ENCODE measurements at places on chromosomes 12 and 14. TPM values are rescaled to one million over a fixed set of nuclear protein-coding genes. Genes with fewer than 3 reads are reported as not detected.

DNA sequence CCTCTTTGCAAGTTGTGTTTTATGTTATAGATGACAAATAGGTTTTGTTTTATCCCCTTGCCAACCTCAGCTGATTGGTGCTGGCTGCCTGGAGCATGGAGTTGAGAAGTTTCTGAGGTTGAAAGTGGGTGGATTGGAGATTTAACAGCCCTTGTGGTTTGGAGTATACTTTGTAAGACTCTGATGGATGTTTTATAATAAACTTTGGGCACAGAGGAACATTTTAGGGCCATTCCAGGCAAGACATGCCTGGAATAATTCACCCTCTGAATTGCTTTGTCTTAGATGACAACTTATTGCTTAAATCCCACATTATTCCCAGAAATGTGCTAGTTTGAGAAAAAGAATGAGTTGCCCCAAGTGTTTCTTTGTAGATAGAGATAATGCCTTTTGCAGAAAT, 158.9 kb downstream of the SLC5A8 start:
- no peak for DNase-seq

The OASL gene
- polyA plus RNA-seq: 5.7 TPM

The STXBP6 gene
- 8.3 TPM for polyA plus RNA-seq

GRCh38 chr14:23300687-23301223, 1.9 kb downstream of the PPP1R3E start:
- DNase-seq: no peak

DNA sequence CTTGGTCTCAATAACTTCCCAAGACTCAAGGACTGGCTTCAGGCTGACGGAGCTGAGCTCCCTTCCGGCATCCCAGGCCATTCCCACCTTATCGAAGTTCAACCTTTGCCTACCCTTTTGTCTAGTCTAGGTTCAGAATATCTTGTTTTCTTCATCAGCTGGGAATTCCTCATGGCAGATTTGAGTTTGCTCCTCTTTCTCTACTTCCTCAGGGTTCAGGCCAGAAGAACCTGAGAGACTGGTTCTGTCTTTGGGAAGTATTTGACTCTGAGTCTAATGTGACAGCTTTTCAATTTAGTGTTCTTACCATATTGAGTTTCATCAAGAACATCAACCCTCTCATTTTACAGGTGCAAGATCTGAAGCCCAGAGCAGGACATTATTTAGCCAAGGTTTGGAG, 2.1 kb downstream of the BIN2 start:
- DNase-seq: no peak

The CLEC2A gene
- polyA plus RNA-seq: 0.11 TPM

- no peak for DNase-seq
Measured at GRCh38 chr12:3655328-3655900, 97.5 kb downstream of the CRACR2A start.

DNA sequence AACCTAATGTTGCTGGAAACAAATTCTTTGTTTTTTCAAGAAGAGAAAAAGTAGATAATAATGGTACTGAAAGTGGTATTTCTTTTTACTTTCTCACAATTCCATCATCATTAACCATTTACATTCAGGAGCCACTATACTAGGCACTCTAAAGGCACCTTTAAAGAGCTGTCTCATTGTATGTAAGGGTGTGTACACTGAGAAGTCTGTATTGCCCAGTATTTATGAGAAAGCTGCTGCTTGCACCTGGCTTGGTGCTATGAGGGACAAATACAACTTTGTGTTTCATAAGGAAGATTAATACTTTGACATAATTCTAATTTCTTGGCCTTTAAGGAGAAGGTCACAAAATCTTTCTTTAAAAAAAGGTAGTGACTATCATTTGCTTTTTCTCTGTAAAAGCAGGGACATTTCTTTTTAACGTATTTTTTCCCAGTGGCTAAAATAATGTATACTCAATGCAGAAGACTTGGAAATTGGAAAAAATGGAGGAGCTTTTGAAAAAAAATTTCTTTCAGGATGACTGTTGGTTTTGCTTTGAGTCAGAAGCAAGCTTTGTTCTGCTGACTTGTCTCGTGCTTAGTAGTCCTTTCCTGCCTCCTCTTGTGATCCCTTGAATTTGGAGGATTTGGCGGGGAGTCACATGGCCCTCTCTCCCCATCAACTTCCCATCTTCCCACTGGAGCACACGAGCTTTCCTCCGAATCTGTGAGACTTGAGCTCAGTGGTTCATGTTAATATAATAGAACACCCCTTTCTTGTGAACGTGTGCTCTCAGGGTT, 50.1 kb downstream of the RASSF3 start:
- no peak for DNase-seq

DNA sequence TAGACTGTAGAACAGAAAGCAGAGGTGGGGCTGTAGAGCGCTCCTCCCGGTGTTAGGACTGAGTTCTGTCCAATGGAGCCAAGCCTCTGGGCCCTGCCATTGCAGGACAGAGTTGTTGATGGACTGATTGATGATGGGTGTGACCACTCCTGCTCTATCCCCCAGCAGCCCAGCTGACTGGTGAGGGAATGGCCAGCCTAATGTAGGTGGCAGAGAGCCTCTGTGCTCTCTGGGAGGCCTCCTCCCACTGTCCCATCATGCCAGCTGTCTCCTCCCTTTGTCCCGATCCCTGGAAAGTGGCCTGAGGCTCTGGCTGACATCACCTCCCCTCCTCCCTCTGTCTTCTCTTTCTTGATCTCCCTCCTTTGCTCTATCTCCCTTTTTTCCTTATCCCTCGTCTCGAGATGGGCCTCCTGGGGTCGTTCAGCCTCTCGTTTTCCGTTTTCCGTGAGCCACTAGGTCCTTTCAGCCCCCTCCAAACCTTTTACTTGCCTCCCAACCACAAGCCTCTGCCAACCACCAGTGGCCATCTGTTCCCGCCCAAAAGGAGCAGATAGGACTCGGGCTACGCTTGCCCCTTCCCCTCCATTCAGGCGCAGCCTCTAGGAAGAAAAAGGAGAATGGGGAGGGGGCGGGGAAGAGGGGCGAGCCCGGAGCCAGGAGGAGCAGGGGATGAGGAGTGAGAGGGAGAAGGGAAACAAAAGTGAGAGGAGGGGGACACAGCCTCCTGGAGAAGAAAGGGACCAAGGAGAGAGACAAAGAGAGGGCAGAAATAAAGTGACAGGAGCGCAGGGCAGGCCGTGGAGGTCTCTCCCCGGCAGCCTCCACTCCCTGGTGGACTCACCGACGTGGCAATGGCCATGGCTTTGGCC, 572 bp downstream of the EFS start:
- DNase-seq: no peak

The ITGB7 gene
- polyA plus RNA-seq: 9.5 TPM

GRCh38 chr14:35403114-35403602, 1.4 kb downstream of the NFKBIA start:
- DNase-seq: no peak

- peak; percentile 91 for DNase-seq
Measured at GRCh38 chr12:121128908-121129810, 3.5 kb upstream of the P2RX7 start.
